SJCRH30 (cell line): ENCODE measurements at places on chromosomes 6 and 20. TPM values are rescaled to one million over a fixed set of nuclear protein-coding genes. Genes with fewer than 3 reads are reported as not detected.

DNA sequence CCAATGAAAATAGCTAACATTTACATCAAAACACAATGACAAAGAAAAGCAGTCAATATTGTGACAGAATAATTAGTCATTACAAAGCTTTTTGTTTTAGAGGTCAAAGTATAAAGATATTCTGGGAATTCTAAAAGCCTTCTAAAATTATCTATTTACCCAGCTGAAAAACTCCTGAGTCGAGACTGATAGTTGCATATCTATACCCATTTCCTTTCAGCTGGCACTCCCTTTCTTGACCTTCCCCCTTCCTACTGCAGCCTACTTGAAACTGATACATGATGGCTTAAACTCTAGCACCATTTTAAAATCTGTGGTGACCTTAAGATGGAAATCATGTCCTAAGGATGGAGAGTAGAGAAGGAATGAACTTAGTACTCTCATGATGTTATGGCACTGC lies 38.6 kb downstream of the LMBRD1 start:
- DNase-seq, result no peak

DNA sequence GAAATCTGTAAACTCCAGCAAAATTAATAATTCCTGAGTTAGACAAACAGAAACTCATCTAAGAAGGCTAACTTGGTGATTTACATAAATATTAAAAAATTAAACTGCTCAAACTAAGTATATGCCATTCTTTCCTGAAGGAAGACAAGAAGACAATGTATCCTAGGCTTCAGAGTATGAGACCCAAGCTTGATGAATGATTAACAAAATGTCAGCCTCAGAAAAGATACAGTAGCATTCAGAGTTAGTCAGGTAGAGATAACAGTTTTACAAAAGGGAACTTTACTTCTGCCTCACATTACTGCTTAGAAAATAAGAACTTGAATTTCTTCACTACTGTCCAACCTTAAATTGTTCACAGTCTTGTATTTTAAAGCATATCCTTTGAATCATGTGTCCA lies 12.0 kb downstream of the CSNK2A1 start:
- no peak for DNase-seq

DNA sequence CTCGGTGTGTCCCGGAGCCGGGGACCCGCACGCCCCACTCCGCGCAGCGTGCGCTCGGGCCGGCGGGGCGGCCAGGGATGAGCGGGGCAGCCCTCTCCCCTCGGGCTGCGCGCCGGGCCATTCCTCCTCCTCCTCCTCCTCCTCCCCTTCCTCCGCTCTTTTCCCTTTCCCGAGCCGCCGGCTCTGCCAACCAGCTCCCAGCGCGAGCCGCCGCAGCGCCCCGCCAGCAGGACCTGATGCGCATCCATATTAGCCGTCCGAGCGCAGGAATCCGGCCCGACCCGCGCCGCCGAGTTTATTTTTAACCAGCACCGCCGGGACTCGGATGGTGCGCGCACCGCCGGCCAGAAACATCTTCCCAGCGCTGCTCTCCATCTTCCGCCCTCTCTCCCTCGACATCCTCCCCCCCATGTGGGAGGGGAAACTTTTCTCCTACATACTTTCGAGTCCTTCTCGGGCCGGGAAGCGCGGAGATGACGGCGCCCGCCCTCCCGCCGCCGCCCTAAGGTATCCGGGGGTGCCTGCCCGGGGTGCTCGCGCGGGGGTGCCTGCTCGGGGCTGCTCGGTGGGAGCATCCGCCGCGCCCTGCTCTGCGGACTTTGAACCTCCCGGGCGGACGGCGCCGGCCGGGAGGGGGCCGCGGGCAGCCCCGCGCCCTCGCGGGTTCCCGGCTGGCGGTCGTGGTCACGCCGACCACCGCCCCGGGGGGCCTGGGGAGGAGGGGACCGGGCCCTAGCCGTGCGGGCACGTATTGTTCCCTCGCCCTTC lies 619 bp downstream of the RREB1 start:
- peak; percentile 42 for DNase-seq

Gene OR2H2
- not detected in 2 replicates for total RNA-seq

Gene SLC22A16
- 0.38 TPM in 1 of 2 replicates, not detected in the other for total RNA-seq

DNA sequence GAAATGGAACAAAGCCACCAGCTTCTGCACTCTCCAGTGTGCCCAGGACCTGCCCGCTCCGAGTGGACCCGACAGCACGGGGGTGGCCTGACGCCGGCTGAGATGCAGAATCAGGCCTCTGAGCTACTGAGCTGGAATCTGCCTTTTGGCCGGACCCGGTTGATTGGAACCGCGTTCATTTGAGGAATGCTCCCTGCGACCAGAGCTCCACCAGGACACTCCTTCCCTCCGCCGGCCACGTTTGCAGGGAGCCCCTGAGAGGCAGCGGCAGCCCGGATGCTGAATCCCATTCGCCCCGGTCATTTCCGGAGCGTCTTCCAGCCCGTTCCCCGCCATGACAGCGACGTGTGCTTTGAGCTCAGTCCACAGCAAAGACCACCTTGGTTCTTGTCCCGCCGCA lies 392.7 kb downstream of the THBS2 start:
- DNase-seq, result no peak
